Anterior cingulate cortex (tissue), 58 donors: ENCODE measurements at places on chromosomes 3 and 15.

GRCh38 chr15:57861034-57861638 lies 154.6 kb downstream of the POLR2M start:
- no peak for DNase-seq

- peak; percentile 9 for DNase-seq
Measured at GRCh38 chr15:83365370-83365938, 81.0 kb upstream of the BNC1 start.

DNA sequence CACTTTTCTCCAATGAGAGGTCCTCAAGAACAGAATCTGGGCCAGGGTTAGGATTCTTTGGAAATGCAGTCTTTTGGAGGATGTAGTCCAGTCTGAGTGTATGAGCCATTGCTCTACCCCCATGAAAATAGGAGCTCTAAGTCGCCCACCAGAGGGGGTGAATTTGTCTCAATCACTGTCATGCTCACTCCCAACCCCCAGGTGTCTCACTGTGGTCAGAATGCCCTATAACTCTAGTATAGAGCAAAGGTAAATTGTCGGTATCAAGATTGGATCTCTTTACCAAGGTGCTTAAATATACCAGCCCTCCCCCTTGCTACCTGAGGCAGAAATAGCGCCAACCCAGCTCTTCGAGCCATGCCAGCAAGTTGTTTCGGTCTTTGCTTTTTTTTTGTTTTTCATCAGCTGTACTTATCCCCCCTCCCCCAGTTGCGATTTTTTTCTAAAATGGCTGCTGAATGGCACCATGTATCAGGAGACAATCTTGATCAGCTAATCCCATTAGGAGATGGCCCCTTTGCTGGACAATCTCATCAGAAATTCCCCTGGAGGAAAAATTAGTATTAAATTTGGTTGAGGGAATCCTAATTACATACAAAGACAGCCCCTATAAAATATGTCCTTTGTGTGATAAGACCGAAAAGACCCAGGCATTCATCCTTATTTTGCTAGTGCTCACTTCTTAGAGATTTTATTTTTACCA lies 130.7 kb downstream of the EBLN2 start:
- no peak for DNase-seq

GRCh38 chr3:120506828-120507774 lies 56.3 kb upstream of the FSTL1 start:
- DNase-seq = no peak

GRCh38 chr15:70058642-70059360 lies 38.9 kb downstream of the TLE3 start:
- no peak for DNase-seq

DNA sequence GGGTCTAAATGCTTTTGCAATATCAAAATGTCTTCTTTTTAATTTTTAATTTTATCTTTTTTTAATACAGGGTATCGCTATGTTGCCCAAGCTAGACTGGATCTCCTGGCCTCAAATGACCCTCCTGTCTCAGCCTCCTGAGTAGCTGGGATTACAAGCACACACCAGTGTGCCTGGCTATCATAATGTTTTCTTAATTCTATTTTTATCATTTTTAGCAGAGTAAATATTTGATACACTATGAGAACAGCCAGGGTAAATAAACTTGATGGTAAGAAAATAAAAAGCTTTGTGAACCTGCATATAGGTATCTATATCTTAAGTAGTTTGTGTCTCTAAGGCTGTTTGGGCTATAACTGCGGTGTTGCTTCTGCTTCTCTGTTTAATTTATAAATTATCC lies 60.4 kb downstream of the IL12A start:
- no peak for DNase-seq

GRCh38 chr3:106049821-106050220 lies 181.0 kb upstream of the CBLB start:
- no peak for DNase-seq

- peak; percentile 23 for DNase-seq
Measured at GRCh38 chr15:72796515-72797337, 13.2 kb upstream of the ADPGK start.

DNA sequence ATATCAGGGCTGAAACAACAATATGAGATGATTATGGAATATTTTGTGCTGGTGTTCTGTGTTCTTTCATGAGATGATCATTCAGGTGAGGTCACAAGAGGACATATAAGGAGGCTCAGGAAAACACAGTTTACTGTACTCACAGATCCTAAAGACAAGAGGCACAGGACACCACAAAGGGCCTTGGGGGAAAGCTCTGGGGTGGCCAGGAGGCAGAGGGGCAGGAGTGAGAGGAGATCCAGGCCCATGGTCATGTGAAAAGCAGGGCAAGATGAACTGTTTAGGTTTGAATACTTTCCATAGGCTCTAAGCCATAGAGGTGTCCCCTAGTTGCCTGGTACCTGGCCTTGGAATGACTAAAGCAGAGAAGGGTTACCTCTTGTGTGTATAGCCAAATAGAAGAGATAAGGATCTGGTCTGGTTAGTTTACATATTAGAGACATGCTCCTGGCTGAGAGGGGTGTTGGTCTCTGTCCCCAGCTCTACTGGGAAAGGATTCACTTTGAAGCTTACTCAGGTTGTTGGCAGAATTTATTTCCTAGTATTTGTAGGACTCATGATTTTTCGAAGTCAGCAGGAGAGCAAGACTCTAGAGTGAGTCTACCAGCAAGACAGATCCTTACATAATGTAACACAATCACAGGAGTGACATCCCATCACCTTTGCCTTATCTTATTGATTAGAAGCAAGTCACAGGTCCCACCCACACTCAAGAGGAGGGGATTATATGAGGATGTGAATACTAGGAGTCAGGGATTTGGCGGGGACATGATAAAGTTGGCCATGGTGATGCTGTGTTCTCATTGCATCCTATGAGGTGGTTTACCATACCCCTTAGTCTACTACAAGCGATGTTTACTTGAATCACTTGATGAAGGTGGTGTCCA lies 11.3 kb upstream of the TM4SF1 start:
- no peak for DNase-seq

DNA sequence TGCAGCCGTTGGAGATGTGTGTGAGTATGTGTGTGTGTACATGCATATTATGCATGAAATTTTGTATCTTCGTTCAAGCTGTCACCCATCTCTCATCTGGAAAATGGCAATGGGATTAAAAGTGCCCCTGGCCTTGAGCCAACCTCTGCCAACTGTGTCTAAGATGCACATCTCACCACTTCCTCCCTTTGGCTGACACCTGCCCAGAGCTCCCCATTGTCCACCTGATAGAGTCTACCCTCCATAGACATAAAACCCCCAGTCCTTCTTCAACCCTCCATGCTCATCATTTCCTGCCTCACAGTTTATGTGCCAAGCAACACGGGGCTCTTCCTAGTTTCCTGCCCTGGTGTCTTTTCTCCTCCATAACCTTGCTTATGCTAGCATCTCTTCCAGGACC lies 187.5 kb upstream of the HES1 start:
- no peak for DNase-seq

- DNase-seq = no peak
Measured at GRCh38 chr3:128749035-128749434, 23.1 kb downstream of the RAB7A start.

DNA sequence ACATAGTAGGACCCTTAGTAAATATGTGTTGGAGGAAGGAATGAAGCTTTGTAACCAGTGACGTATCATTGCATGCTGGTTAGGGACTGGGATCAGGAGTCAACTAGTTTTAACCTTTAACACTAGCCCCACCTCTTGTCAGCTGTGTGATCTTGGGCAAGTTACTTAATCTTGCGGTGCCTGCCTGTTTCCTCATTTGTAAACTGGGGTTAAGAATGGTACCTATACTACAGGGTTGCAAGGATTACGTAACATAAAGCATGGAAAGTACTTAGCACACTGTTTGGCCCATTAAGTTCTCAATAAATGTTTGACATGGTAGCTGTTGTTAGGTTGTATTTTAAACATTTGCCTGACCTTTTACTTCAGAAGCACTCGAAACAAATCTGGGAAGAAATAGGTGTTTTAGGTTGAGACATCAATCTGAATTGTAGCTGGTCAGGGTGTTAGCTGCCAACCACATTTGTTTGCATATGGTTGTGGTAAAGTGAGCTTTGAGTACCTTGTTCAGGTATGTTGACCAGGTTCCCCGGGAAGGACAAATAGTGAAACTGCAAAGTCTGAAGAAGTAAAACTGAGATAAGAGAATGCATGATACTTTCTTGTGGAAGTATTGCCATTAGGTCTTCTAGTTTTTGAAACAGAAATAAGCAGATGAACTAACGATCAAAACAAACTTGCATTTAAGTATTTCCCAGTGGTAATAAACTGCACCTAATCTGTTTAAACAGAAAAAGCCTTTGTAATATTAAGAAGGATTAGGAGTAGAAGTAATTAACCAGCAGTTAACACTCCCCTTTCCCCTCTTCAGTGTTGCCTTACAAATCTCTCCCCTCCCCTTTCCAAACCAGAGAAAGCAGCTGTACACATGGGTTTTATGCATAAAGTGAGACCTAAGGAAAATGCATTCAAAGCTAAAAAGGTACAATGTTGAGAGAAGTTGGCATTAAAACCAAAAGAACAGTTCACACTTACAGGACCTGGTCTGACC lies 25.8 kb upstream of the SCAANT1 start:
- DNase-seq = no peak

DNA sequence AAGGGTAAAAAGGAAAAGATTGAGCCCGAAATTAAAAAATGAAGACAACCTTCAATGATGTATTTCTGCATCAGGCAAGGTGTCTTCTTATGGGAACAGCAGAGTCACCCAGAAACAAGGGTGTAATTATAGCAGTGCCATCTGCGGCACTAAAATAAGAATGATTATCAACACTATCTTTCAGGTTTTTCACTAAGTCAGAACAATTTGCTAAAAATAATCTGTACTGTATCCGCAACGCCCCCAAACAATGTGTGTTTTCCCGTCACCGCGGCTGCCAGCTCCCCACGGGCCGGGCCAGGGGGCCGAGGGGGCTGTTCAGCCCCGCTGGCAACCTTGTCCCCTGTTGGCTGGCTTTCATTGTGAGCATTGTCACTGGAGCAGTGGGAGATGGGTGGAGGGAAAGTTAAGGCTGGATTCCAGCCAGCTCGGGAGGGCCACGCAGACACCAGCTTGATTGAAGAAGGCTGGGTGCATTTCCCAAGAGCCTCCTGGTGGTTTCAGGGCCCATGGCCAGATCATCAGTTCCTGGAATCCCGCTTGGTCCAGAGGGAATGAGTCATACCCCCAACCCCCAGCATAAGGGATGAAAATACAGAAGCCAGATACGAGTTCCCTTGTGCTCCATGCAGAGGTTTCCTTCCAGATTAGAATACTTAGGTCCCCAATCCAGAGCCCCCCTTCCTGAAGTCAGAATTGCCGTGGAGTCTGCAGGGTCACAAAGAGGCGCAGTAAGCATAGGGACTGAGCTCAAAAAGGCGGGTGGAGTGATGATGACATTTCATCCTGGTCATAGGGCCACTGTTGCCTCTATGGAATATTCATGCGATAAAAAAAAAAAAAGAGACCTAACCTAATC lies 90.2 kb upstream of the KLF13 start:
- no peak for DNase-seq

DNA sequence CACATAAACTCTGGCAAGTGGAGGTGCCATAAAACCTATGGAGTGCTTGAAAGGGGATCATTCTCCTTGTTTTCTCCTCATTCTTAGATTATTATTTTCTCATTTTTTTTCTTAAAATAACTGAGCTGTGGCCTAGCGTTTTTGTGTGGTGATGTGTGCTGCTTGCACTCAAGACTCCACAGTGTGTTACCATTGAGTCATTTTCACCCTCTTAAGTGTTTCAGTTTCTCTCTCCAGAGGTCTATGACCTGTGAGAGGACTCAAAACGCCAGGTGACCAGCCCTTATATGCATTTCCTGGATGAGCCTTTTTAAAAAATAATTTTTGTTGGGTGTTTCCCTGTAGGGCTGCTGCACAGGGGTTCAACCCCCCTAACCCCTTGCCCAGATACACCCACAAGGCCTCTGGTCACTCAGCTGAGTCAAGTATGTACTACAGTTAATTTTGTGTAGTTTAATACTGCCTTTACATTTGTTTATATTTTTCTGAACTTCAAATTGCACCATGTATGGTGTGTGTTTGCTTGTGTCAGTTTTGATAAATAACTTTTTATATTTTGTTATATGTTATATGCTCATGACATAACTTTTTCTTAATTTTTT lies 15.4 kb upstream of the BTLA start:
- DNase-seq = no peak

DNA sequence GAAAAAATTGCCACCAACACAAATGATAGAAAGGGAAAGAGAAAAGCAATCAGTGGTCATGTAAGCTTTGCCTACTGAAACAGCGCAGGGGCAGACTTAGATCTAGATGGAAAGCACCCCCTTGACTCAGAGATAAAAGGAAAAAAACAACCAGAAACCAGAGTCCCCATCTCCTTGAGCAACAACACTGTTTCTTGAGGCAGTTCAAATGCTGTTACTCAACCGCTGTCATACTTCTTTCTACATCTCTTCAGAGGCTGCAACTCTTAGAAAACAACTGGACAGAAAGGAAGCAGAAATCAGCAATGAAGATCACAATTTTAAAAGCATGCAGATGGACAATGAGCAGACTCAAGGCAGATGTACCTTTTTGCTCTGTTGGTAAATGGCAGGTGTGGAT lies 36.5 kb downstream of the FSIP1 start:
- no peak for DNase-seq

- DNase-seq = no peak
Measured at GRCh38 chr3:6912240-6912639, 51.3 kb downstream of the GRM7 start.

DNA sequence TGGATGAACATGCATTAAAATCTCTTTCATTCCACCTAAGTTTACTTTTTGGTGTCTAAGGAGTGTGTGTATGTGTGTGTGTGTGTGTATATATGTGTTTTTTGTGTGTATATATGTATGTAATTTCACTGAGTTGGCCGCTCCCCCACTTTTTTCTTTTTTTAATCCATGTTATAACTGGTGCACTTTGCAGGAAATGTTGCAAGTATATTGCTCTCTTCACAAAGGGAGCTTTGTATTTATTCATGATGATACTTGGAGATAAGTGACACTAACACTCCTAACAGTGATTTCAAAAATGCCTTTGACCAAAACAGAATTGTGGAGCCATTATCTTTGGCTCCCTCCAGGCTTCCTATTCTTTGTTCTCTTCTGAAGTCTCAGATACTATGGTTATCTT lies 95.8 kb downstream of the FNDC3B start:
- no peak for DNase-seq

DNA sequence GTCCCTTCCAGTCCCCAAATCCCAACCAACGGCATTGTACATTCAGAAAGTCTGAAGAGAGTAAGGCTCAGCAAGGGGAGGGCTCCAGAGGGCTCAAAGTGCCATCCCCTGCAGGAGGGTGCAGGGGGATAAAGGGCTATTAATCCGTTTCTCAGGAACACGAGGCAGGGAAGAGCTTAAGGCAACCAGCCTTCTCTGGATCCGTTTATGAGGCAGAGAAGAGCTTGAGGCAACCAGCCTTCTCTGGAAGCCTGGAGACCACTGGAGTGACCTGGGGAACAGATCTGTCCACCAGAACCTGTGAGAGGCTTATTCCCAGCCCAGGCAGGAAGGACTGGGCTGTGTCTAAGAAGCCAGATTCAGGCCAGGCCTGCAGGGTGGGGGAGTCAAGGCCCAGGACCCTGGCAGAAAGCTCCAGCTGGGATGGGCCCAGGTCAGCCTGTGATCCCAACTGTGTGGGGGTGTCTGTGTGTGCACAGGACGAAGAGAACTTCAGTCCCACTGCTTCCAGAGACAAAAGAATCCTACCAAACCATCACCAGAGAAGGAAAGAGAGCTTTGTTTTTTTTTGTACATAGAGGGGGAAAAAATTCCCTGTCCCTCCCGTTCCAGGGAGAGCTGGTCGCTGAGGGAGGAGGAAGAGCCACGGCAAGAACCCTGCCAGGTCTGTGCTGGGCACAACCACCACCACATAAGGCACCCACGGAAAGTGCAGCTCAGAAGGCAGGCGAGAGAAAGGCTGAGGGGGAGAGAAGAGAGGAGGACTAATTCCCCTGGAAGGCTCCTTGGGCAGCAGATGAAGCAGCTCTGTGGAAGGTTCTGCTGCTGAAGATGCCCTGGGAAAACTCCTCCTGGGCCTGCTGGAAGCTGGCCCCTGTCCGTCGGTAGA lies 1.6 kb upstream of the ULK3 start:
- DNase-seq = no peak
